ENCODE measurements at places on chromosomes 6 and 20.
A peak's percentile ranks its signal among the peaks of the same experiment; 100 is the strongest.

DNA sequence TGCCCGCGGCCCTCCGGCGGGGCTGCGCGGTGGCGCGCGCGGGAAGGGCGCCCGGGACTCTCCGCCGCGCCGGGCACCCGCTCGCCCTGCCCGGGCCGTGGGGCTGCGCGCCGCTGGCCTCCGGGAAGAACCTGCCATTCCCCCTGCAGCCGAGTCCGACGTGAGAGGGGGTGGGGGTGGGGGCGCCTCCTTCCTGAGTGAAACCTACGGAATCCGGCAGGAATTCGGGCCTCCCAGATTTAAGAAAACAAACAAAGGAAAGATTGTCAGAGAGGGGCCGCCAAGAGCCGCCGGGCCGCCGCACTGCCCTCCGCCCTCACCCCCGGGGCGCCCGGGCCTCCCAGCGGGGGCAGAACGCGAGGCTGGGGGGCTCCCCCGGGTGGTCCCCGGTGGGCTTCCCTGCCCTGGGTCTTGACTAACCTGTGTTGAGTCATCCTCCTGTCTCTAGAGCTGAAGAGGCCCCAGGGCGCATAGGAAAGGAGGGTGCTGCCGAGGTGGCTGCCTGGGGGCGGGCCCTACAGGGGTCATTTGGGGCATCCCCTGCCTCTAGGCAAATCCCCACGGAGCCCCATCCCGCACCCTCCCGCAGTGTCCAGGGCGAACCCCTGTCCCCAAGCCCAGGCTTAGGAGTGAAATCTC is 42.2 kb upstream of the FOXP4 start:
- DNase-seq = peak; percentile 78

- DNase-seq = no peak
Measured at GRCh38 chr20:33082546-33082945, 3.1 kb downstream of the BPIFB4 start.

GRCh38 chr6:118148561-118148960 is 241.5 kb downstream of the SLC35F1 start:
- DNase-seq = no peak

- no peak for DNase-seq
Measured at GRCh38 chr6:10082385-10082784, 332.5 kb downstream of the TFAP2A start.

GRCh38 chr20:63846128-63846771 is 15.0 kb upstream of the ABHD16B start:
- DNase-seq = no peak

- no peak for DNase-seq
Measured at GRCh38 chr6:119678961-119679360, 329.4 kb upstream of the MAN1A1 start.

- DNase-seq = no peak
Measured at GRCh38 chr6:163813979-163814493, 399.5 kb downstream of the QKI start.

Measured in 8988T (cell line).